ENCODE measurements at places on chromosomes 3 and 15.

GRCh38 chr3:171056528-171056927 is 30.0 kb upstream of the SLC2A2 start:
- no peak for DNase-seq

GRCh38 chr15:69908590-69909420 is 188.9 kb downstream of the TLE3 start:
- no peak for DNase-seq

- DNase-seq: no peak
Measured at GRCh38 chr3:180421221-180421620, 180.7 kb upstream of the TTC14 start.

DNA sequence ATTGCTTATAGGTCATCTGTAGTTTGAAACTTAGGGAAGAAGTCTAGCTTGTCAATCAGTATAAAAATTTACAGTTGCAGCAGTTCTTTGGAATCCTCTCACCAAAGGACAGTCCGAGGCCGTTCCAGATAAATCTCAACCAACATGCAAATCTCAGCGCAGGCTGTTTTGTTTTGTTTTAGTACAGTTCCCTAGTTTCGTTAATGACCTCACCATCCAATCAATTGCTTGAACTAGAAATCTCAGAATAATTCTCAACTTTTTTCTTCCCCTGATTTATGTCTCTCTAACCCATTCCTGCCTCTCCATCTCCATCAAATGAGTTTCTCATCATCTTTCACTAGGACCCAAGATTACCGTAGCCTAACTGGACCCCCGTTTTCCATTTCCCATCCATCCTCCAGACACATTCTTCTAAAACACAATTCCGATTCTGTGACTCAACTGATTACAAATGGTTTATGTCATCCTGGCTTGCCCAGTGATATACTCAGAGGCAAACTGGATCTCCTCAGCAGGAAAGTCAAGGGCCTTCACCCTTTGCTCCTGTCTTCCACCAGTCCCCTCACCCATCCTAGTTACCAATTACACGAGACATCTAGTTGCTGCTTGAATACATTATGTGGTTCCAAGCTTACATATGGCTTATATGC is 1.3 kb downstream of the SMCO1 start:
- no peak for DNase-seq
